ENCODE measurements at places on chromosomes 13 and 19.

DNA sequence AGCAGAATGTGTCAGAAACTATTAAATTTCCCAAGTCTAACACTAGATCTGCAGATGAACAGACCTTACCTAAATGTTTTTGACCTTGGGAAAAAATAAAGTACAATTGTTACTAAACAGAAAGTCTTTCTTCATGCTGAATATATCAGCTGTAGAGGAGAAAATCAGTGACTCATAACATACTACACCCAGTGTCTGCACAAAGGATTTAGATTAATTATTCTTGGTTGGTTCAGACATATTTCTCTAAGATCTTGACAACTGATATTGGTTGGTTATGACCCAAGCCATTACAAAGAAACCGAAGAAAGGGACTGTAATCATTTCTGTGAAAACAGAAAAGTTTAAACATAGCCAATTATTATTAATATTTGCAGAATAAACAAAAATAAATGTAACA, 225.1 kb downstream of the HS6ST3 start:
- no peak for DNase-seq

- DNase-seq, result no peak
These were observed 4.8 kb downstream of the KLK7 start for GRCh38 chr19:50978772-50979390.

DNA sequence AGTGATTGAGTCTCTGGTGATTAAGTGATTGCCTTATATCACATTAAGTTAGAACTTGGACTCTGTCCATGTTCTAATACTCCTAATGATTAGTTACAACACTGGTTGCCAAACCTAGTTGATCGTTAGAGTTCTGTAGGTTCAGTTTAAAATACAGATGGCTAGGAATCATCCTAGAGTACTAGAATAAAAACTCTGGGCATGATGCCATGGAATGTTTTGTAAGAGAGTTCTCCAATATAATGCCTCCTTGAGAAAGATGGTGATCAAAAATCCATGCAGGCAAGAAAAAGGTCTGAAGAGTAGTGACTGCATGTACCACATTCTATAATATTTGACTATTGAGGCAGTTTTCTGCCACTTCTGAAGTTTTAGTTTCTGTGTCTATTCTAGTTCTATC, 176.3 kb downstream of the GPC5 start:
- no peak for DNase-seq

GRCh38 chr13:113625965-113626721, 31.9 kb downstream of the ATP4B start:
- no peak for DNase-seq

GRCh38 chr13:39451860-39452301, 151.1 kb downstream of the LHFPL6 start:
- no peak for DNase-seq

GRCh38 chr13:97953376-97953970, at the start of gene IPO5:
Gene IPO5 (plus strand): TSS chr13:97953675. CDS start chr13:97976697, 23,022 bp downstream.
- no peak for DNase-seq

DNA sequence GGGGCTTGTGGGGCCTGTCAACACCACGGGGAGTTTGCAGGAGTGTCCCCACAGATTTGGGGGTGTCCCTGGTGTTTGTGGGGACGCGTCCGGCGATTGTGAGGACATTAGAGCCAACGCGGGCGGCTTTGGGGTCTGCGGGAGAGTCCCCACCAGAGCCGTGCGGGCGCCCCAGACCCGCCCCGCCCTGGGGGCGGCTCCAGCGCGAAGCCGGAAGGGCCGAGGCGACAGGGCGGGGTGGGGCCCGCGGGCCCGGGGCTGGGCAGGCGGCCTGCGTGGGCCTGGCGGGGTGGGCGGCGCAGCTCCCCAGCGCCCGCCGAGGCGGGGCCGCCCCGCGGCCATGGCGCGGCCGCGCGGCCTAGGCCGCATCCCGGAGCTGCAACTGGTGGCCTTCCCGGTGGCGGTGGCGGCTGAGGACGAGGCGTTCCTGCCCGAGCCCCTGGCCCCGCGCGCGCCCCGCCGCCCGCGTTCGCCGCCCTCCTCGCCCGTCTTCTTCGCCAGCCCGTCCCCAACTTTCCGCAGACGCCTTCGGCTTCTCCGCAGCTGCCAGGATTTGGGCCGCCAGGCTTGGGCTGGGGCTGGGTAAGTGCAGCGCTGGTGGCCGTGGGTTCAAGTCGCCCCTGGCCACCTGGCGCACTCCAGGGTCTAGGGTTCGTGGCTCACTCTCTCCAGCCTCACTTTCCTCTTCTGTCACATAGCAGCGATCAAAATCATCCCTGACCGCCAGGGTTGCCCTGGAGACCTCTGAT, 10.3 kb downstream of the PDE4A start:
- peak; percentile 56 for DNase-seq

Measured in BE2C (cell line).